ENCODE measurements at places on chromosomes 2 and 18. TPM values are rescaled to one million over a fixed set of nuclear protein-coding genes. Genes with fewer than 3 reads are reported as not detected.
A peak's percentile ranks its signal among the peaks of the same experiment; 100 is the strongest.

- no peaks in the 10 kb centered on the region for H3K27me3 ChIP-seq
- no peak for DNase-seq
- no peak overlapping the region for H3K27ac ChIP-seq
- no peaks in the 10 kb centered on the region for H3K36me3 ChIP-seq
- H3K4me3 ChIP-seq = no peak overlapping the region
- no peaks in the 10 kb centered on the region for H3K4me1 ChIP-seq
Measured at GRCh38 chr2:167398873-167399272, 510.6 kb downstream of the XIRP2 start.

DNA sequence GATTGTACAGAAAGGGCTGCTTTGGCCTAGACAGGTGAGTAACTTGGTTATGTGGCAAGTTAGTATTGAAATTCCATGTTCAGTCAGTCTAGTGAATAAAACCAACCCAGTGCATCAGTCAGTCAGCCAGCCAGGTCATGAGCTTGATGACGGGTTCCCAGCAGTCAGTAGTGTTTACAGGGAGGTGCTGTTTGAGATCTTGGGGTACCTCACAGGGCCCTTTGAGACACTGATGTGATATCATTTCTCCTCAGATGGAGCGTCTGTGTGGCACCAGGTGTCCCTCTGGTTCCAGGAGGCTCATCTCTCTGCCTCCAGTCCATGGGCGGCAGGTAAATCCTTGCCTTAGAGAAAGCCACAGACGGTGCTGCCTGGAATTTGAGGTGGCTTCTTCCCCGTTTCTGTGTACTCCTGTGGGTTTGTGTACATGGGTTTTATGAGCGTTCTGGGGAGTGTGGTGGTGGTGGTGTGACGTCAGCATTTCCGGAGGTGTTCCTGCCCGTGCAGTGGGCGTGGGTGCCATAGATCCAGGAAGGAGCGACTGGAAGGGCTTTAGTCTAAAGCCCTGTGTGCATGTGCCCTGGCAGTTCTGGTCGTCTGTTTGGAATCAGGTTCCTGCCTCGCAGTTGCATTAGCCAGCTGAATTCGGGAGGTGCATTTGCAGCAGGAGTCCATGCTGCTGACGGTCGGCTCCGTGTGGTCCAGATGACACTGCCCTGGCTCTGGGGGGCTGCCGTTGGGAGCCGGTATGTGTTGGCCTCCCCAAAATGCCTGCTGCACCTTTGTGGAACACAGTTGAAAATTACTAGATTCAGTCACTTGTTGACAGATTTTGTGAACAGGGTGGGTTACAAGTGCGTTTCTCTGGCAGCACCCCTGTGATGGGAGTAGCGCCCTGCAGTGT lies 2.1 kb downstream of the CTDP1 start:
- H3K4me3 ChIP-seq = no peak overlapping the region
- H3K36me3 ChIP-seq = peaks cover 5% of the 10 kb centered on the region
- H3K4me1 ChIP-seq = peaks cover 7% of the 10 kb centered on the region
- no peak overlapping the region for H3K27ac ChIP-seq

DNA sequence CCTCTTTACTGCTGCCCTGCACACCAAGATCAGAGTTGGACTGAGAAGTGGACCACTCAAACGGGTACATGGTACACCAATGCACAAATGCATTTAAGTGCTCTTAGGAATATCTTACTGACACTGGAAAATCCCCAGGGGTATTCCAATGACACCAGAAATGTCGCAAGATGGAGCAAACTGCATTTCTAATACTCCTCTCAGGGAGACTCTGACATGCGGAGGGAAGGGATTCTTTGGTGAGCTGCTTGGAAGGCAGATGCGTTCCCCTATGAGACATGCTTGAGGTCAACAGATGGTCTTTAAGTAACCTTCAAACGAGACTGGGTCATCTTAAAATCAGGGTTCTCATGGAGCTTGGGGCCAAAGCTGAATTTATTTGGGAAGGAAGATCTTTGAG lies 521.8 kb upstream of the TCF4 start:
- no peaks in the 10 kb centered on the region for H3K27me3 ChIP-seq
- H3K4me3 ChIP-seq = no peak overlapping the region
- no peak for DNase-seq
- no peaks in the 10 kb centered on the region for H3K36me3 ChIP-seq

- H3K27ac ChIP-seq = no peak overlapping the region
- peak; percentile 90 for DNase-seq
- H3K27me3 ChIP-seq = no peaks in the 10 kb centered on the region
- H3K36me3 ChIP-seq = no peaks in the 10 kb centered on the region
- peaks cover 30% of the 10 kb centered on the region for H3K4me1 ChIP-seq
Measured at GRCh38 chr2:165791421-165792103, 2.5 kb downstream of the GALNT3 start.

DNA sequence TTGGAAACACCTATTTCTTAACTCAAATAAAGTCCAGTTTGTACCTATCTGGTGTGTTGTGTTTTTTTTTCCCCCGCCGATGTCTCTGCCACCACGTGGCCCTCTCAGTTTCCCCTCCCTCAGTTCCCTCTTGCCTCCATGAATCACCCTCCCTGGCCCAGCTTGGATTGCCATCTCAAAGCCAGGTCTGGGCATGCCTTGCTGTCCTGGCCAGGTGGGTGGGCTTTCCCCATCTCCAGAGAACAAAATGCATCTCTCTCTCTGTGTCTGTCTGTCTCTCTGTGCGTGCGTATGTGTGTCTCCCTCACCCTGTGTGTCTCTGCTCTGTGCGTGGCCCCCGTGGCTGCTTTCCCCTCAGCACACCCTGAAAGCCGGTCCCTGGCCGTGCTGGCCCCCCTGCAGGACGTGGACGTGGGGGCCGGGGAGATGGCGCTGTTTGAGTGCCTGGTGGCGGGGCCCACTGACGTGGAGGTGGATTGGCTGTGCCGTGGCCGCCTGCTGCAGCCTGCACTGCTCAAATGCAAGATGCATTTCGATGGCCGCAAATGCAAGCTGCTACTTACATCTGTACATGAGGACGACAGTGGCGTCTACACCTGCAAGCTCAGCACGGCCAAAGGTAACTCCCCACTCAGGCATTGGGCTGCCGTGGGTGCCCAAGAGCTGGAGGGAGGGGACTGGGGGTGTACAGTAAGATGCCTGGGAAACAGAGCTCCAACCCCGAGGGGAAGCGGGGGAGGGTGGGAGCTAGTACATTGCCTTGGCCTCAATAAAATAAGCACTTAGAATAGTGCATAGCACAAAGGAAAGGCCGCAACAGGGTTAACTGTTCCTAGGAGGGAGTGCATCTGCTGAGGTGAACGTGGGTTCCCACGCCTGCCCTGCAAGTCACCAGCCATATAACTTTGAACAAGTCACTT lies 31.6 kb upstream of the GMPPA start:
- H3K4me1 ChIP-seq = peaks cover 3% of the 10 kb centered on the region
- H3K4me3 ChIP-seq = no peak overlapping the region
- DNase-seq = no peak
- H3K36me3 ChIP-seq = no peaks in the 10 kb centered on the region
- no peak overlapping the region for H3K27ac ChIP-seq

HAAO gene
- 12.5 TPM for total RNA-seq

DNA sequence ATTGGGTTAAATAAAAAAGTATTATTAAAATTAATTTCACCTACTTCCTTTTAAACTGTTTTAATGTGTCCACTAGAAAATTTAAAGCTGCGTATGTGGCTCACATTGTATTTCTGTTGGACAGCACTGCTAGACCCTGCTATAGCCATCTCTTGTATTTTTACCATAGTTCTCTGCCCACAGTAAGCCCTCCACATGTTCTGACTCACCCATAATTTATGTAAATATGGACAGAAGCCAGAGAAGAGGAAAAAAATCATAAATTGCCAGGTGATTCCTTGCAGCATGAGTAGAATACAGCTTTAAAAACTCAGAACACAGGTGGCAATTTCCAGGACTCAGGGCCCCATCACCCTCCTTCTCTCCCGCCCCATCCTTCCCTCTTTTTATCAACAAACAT lies 142.4 kb upstream of the MEX3C start:
- H3K27me3 ChIP-seq = no peaks in the 10 kb centered on the region
- no peak overlapping the region for H3K4me3 ChIP-seq
- no peaks in the 10 kb centered on the region for H3K36me3 ChIP-seq
- DNase-seq = no peak
- H3K4me1 ChIP-seq = no peaks in the 10 kb centered on the region

DNA sequence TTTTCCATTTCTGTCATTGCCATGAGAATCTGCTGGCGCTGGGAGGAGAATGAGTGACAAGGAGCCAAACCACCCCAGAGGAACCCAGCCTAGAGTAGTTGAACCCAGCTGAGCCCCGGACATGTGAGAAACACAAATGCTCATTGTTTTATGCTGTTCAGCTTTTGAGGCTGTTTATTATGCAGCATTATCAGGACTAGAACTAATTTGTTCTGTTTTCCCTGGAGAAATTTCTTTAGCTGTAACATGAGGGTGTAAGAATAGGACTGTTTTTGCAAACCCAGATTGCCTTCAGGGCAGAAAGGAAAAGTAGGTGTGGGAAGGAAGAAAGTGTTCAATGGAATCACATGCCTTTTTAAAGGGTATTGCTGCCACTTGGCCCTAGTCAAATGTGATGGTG lies 28.5 kb upstream of the DOCK10 start:
- H3K27me3 ChIP-seq = no peaks in the 10 kb centered on the region
- H3K4me1 ChIP-seq = no peaks in the 10 kb centered on the region
- no peak overlapping the region for H3K27ac ChIP-seq
- DNase-seq = no peak
